Muscle of back (tissue), 13 donors: ENCODE measurements at places on chromosomes 4 and X.

DNA sequence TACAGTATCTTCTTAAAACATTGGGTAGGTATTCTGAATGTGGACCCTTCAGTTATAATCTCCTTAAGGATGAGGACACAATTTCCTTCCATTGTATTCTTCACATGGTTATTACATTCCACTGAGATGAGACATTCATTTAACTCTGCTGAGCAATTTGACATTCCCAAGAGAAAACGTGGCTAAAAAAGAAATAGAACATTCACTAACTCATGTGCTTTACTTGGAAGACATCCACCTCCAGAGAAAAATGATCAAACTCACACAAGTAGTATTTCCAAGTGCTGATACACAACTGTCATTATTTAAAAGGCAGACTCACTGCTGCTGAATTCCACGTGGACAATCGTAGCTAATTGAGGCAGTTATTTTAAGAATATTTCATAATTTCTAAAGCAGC is 227.9 kb upstream of the ANKRD50 start:
- DNase-seq, result peak; percentile 96

GRCh38 chrX:24799565-24799964 is 105.8 kb downstream of the POLA1 start:
- DNase-seq, result no peak

DNA sequence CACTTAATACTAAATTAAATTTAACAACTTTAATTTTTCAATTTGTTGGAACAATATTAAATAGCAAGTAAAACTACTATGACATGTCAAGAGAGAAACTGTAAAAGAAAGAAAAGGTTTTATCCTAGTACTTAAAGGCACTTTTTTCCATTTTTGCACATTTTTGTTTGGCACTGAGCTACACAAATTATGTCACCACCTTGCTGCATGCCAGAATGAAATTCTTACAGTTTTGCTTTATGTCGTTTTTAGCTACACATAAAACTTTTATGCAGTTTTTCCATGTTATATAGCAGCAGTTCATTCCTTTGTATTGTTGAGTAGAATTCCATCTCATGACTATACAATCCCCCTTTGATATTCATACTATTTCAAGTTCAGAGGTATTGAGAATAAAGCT is 99.1 kb upstream of the RXFP1 start:
- DNase-seq, result peak; percentile 70

DNA sequence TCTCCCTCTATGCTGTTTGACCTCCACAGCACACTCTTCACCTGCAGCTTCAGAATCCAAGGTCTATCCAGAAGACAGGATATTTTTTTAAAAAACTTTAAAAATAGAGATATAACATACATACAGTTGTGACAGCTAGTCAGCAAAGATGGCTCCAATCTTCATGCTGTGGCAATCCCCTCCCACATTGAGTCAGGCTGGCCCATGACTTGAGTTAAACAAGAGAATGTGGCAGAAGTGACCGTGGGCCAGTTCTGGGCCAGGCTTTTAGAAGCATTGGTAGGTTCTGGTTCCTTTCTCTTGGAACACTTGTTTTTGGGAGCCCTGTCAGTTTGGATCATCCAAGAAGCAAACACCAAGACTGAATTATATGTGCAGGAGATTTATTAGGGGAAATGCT is 36.1 kb upstream of the REPS2 start:
- no peak for DNase-seq

DNA sequence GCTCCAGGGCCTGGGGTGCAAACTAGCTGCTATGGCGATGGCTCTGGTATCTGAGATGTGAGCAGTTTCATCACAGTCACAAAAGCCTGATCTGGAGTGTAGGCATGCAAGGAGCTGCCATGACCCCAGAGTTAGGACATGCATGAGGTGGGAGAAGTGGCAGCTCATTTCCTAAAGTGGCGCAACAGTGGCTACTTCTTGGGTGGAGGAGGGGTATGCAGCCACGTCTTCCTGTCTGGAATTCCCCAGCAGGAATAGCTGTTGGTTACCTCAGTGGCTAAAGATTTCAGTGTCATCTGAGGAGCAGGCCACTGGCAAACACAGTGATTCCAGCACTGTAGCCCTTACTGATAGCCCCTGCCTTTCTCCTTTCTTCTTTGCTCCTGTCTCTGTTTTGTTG is 1382.5 kb downstream of the C4orf33 start:
- peak; percentile 31 for DNase-seq

GRCh38 chrX:32673193-32673592 is 538.2 kb downstream of the DMD start:
- peak; percentile 2 for DNase-seq

DNA sequence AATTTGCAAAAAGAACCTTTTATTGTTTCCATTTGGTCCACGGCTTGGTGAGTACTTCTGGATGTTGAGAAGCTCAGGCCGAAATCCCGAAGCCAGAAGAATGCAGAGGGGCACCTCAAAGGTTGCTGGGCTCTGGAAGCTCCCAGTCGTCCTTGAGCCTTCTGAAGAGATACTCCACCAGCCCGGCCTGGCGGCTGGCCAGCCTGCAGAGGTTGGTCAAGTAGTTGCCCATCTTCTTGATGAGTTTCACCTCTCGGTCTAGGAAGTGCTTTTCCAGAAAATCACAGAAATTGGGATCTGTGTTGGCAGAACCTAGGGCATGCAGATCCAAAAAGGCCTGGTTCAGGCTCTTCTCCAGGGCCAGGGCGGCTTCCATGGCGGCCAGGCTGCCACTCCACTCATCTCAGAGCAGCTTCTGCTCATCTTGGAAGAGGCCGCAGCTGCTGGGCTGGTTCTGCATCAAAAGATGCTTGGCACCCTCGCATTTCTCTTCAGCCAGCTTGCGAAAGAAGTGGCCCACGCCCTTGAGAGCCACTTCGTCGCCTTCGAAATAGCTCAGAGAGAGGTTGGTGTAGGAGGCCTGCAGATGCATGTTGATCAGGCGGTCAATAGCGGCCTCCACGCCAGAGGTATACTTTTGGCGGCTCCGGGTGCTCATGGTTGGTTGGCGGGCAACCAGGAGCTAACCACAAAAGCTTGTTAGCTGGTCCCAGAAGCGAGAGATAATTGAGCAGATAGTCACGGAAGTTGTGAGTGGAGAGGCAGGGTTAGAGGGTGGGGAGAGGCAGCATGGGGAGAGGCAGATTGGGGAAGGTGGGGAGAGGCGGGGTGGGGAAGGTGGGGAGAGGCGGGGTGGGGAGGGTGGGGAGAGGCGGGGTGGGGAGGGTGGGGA is 76.5 kb upstream of the TSPAN7 start:
- DNase-seq, result no peak

DNA sequence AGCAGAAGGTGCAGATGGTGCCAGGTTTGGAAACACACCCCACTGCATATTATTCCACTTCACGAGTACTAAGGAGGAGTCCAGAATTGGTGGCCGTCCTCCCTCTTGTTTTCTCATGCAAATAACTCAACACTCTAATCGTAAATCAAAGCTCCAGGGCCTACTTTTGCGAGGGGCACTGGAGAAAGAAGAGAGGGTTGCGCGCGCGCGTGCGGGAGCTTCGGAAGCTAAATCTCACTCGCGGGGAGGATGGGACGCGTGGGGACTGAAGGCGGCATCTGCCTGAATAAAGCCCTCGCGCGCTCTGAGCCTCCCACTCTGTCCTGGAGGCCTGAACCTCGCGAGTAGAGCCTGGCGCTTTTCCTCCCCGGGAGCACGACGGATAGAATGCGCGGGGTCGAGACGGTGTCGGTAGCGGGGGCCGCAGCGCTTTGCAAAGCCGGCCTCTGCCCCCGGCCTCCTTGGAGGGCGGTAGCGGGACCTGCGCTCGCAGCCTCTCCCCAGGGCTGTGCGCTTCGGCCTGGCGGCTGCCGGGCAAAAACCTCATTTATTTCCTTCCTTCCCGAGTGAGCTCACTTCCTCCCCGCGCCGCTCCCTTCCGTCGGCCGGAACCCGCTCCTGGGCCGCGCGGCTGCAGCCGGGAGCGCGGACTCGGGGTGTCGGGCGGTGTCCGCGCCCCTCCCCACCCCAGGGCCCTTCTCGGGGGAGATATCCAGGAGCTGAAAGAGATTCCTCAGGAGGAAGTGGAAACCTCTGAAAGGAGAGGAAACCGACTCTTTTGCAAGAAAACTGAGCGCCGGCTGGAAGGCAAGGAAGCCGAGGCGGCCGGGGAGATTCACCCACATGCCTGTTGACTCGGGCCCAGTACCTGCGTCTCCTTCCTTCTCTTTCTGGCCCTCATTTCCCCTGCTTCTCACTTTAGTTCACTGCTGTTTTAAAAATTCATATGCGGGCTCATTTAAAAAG is 20.7 kb downstream of the HAND2 start:
- DNase-seq, result peak; percentile 89

DNA sequence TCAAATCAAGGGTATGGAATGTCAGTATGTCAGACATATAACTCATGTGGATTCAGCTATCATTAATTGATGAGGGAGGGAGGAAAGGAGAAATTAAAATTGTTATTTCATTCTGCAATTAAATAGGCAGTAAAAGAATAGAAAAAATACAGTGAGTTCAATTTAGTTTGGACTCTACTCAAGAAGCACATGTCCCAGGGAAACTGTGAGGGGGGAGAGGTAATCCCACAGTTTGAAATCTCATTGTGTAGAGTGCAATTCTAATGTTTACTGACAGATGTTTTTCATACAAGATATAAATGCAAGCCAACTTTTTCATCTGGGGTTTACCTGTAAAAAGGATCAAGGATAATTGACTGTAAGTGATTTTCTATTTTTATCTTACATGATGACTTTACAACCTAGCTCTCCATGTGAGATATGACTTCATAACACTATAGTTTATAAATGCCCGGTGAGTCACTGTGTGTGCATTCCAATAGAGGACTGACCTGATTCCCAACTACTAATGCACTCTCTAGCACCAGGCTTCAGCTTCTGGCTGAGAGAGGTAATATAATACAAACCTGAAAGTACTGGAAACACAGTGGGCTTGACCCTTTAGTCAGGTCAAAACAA is 35.2 kb upstream of the SCD5 start:
- no peak for DNase-seq

GRCh38 chr4:22363036-22363435 is 152.8 kb downstream of the ADGRA3 start:
- no peak for DNase-seq
